ENCODE measurements at places on chromosomes 12 and 14.

DNA sequence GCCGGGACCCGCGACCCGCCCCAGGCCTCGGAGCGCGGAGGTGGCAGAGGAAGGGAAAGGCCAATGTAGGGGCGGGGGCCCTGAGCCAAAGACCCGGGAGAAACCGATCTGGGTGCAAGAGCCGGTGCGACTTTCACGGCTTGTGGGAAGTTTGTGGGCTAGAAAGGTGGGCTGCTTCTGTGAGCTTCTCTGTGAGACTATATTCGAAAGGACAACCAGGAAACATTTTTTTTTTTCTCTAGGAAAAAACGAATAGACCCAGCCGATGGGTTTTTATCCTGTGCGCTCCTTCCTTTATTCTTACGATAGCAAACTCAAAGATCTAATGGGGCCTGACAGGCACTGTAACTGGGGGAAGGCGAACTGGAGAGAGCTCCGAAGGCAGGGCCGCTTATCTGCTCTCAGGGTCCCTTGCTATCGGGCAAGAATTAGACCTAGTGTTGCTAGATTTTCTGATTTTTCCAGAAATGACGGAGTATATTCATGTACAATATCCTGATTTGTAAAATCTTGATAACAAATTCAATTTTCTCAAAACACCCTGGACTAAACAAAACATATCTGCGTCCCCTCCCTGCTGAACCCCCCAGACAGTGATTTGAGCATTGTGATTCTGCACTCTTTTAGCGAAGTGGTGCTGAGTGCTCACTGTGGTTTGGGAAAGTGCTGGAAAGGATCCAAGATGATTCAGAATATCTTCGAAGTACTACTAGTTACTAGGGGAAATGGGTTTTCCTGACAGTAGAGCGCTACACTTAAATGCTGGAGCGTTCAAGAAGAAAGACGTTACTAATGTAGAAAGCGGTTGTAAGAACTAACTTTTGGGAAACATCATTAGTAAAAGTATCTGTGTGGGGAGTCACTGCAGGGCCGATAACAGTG is 563 bp upstream of the STXBP6 start:
- H3K27ac ChIP-seq: no peak overlapping the region
- H3K27me3 ChIP-seq: peaks cover 1% of the 10 kb centered on the region
- no peaks in the 10 kb centered on the region for H3K36me3 ChIP-seq

- no peak for DNase-seq
- H3K27me3 ChIP-seq: no peaks in the 10 kb centered on the region
- H3K36me3 ChIP-seq: no peaks in the 10 kb centered on the region
- H3K4me1 ChIP-seq: no peaks in the 10 kb centered on the region
Measured at GRCh38 chr14:35822501-35822900, 3.6 kb upstream of the BRMS1L start.

DNA sequence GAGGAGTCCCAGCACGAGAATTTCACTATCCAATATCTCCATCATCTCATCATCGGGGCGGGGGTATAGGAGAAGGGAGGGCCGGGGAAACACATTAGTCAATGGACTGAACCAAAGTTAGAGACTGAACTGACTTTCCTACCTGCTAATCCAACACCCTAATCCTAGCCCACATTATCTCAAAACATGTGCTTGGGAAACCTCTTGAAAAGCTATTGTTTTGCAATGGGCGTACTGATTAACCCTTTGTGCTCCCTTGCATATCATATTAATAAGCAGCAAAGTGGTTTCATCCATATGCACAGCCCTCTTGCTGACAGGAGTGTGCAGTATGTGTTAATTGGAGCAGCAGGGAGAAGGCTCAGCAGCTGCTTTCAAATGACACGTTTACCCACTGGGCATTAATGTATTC is 125.7 kb upstream of the GRIP1 start:
- no peak overlapping the region for H3K4me3 ChIP-seq
- H3K4me1 ChIP-seq: no peaks in the 10 kb centered on the region
- H3K27ac ChIP-seq: no peak overlapping the region
- no peaks in the 10 kb centered on the region for H3K36me3 ChIP-seq

DNA sequence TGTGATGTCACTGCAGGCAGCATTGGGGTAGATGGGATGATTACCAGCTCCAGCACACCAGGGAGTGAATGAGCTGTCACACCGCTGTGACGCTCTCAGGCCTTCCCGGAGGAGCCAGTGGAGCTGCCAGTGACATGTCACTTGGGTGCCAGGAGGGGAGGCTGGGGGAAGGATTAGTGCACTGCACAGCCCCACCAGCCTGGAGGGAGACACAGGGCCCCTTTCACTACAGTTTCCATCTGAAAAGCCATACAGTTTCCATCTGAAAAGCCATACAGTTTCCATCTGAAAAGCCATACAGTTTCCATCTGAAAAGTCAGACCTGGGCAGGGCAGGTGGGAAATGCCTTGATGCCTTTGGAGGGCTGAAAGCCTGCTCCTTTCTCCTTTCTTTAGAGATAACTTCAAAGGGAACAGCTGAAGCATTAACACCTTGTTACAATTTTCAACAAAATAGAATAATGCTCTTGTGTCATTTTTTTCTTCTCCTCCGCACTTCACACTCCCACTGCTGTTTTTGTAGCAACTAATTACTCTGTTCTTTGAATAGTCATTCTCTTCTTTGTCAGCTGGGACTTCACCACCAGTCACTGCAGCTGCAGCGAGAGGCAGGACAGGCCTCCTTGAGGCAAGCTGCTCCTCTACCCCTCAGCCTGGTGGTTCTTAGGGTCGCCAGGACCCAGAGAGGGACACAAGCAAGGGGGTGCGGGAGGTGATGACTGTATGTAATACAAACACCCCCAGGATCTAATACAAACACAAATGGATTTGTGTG is 256.9 kb upstream of the RGS6 start:
- no peaks in the 10 kb centered on the region for H3K27me3 ChIP-seq
- H3K27ac ChIP-seq: no peak overlapping the region
- DNase-seq: no peak

- no peaks in the 10 kb centered on the region for H3K27me3 ChIP-seq
- no peaks in the 10 kb centered on the region for H3K36me3 ChIP-seq
- DNase-seq: peak; percentile 15
- peak overlapping the region; percentile 85 for H3K27ac ChIP-seq
Measured at GRCh38 chr12:91327889-91328288, 145.3 kb upstream of the DCN start.

Measured in IMR-90 (cell line).